ENCODE measurements at places on chromosomes 6 and 20. TPM values are rescaled to one million over a fixed set of nuclear protein-coding genes. Genes with fewer than 3 reads are reported as not detected.

The TRAM2 gene
- 13.1 TPM for total RNA-seq

The VIP gene
- 6.5 TPM for total RNA-seq

The FUT9 gene
- total RNA-seq: 1.6 TPM

The GNMT gene
- not detected for total RNA-seq

The SMPDL3A gene
- 6.3 TPM for total RNA-seq

The DEFB125 gene
- not detected for total RNA-seq

The PDE10A gene
- 13.0 TPM for total RNA-seq

The RPP21 gene
- total RNA-seq: 74.3 TPM

The OR2H1 gene
- total RNA-seq: not detected

The C4B gene
- 2.3 TPM for total RNA-seq

The FAM162B gene
- 0.25 TPM for total RNA-seq

The METTL24 gene
- 1.2 TPM for total RNA-seq

The RAET1E gene
- total RNA-seq: not detected

The TRAPPC3L gene
- not detected for total RNA-seq

The CLPSL1 gene
- not detected for total RNA-seq

The C20orf173 gene
- not detected for total RNA-seq

The GPLD1 gene
- total RNA-seq: 1.8 TPM

The PPP1R3G gene
- 2.1 TPM for total RNA-seq

The WFDC5 gene
- not detected for total RNA-seq

The BANF2 gene
- total RNA-seq: not detected

The ANKRD60 gene
- total RNA-seq: not detected

The OLIG3 gene
- not detected for total RNA-seq

The GPX6 gene
- not detected for total RNA-seq

The CTAGE9 gene
- not detected for total RNA-seq

The GHRH gene
- not detected for total RNA-seq

The SLC35D3 gene
- total RNA-seq: not detected

The PPP1R18 gene
- total RNA-seq: 129 TPM

The FRS3 gene
- 4.0 TPM for total RNA-seq

The SYS1 gene
- total RNA-seq: 55.2 TPM

The FRK gene
- total RNA-seq: 2.9 TPM

The RIPPLY2 gene
- total RNA-seq: not detected

The C20orf204 gene
- 0.21 TPM for total RNA-seq

The NKX2-2 gene
- not detected for total RNA-seq

The MAPK13 gene
- 52.9 TPM for total RNA-seq

The PLA2G7 gene
- total RNA-seq: 1.1 TPM

The PDYN gene
- total RNA-seq: not detected

The SMLR1 gene
- total RNA-seq: not detected

The SNX14 gene
- 64.4 TPM for total RNA-seq

The TP53TG5 gene
- not detected for total RNA-seq

The EYA2 gene
- total RNA-seq: not detected

The PBOV1 gene
- not detected for total RNA-seq

The MAS1 gene
- total RNA-seq: not detected

The SLC17A3 gene
- total RNA-seq: not detected

The ADGB gene
- total RNA-seq: not detected

The EMILIN3 gene
- 0.62 TPM for total RNA-seq

The OTOR gene
- total RNA-seq: not detected

The TNNC2 gene
- total RNA-seq: not detected

The TMEM217 gene
- total RNA-seq: 4.0 TPM
